ENCODE measurements at places on chromosomes 16 and 17. TPM values are rescaled to one million over a fixed set of nuclear protein-coding genes. Genes with fewer than 3 reads are reported as not detected.
A peak's percentile ranks its signal among the peaks of the same experiment; 100 is the strongest.

- peak; percentile 54 for DNase-seq
Measured at GRCh38 chr16:14672403-14672971, 21.6 kb downstream of the PLA2G10 start.

DNA sequence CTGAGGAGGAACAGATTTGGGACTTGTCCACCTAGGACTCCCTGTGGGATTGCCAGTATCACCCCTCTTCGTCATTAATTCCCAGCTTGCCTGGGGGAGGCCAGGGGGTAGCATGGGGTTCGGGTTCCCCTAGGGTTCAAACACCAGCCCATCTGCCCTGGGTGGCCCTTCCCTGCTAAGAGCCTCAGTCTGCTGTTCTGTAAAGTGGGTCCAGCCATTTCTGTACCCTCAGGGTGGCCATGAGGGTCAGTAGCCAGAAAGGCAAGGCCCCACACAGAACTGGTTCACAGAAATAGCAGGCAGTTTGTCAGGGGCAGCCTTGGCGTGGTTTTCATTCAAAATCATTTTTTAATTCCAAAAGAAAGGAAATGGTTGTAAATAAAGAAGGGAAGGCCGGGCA lies 62.9 kb downstream of the RAI1 start:
- no peak for DNase-seq

GRCh38 chr17:41523225-41523593 lies 4.5 kb upstream of the KRT15 start:
- DNase-seq, result no peak

GRCh38 chr16:67529582-67530012 lies 968 bp downstream of the RIPOR1 start:
- DNase-seq, result no peak

DNA sequence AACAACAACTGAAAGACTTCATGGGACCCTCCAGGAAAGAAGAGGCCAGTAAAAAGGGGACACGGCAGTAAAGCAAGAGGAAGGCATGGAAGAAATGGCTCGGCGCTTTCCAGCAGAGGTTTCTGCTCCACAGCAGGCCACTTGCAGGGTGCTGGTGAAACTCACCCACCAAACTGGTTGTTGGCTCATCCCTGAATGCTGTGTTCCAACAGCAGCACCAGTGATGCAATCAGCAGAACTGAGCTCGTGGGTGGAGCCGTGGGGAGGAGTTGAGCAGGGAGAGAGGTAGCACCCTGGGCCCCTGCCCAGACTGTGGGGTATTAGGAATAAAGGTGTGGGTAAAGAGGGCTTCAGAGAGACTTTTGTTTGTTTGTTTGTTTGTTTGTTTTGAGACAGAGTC lies 62.8 kb upstream of the ADCY9 start:
- DNase-seq, result no peak

- DNase-seq, result no peak
Measured at GRCh38 chr16:30786115-30786935, 680 bp downstream of the ZNF629 start.

- DNase-seq, result no peak
Measured at GRCh38 chr16:83799336-83799735, 8.4 kb upstream of the HSBP1 start.

GRCh38 chr17:45363498-45363897 lies 46.7 kb upstream of the MAP3K14 start:
- no peak for DNase-seq

DNA sequence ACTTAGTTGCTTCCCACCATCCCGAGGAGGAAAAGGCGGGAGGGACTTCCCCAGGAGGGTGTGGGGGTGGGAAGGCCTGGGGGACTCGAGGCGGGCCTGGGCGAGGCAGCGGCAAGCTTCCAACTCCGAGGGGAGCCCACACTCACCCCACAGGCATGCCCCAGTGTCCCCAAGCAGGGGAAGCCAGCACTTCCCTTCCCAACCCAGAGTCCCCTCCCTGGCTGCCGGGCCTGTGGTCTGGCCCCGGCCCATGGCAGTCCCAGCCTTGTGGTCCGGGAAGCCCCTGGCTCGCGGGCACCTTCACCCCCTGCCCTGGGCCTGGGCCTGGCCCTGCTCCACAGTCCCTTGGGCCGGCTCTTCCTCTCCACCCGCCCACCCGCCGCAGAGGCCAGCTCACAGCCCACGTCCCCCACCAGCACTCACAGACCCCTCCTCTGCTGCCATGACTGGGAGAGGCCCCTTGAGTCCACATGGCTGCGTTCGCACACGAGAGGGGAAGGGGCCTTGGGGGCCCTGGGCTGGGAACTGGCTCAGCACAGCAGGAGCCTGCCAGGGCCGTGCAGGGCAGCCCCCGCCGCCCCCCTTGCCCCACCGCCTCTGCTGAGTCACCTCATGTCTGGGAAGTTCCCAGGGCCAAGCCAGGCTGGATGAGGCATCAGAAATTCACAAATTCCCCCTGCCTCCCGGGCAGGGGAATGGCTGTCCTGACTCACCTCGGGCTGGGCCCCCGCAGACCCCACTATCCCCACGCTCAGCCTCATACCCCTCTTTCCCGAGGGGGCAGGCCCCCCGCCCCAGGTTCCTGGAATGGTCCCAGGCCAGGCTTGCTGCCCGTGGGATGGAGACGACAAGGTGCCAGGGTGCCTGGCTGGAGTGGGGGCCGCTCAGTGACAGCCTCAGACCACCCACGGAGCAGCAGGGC lies 27.8 kb downstream of the BAHCC1 start:
- DNase-seq, result no peak

DNA sequence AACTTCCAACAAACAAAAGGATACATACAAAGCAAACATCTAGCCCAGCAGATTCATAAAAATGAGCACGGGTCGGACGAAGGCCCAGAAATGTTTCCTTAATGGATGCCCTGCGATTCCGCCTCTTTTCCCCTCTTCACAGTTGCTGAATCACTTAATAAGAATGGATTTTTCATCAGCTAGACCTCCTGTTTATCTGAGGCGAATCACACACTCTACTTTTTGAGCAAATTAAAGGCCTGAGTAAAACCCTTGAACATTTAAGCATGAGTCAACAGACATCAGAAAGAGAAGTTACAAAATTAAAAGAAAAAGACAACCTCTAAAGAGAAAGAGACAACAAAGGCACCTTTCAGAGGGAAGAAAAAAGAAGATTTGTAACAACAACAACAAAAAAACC lies 44.7 kb downstream of the HS3ST3A1 start:
- DNase-seq, result no peak

GRCh38 chr16:54070789-54071343 lies 215.7 kb downstream of the IRX3 start:
- DNase-seq, result no peak

GRCh38 chr17:15289285-15290183 lies 24.4 kb upstream of the PMP22 start:
- DNase-seq, result no peak

- no peak for DNase-seq
Measured at GRCh38 chr17:31753011-31753410, 106.0 kb downstream of the COPRS start.

DNA sequence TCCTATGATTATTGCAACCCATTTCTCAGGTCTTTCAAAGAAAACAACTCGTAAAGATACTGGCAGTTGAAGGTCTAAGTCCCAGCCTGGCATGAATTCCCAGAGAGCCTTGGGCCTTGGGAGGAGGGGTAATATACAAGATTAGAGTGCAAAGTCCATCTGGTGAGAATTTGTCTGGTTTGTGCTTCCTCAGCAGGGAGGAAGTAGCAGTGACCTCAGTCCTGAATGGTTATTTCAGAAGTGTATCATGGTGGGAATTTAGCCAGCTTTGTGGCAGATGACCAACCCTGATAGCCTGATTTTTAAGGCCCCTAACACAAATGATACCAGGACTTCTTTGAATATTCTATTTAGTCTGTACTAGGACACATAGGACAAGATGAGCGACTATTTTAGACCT lies 151.2 kb upstream of the TBX2 start:
- DNase-seq, result no peak

GRCh38 chr17:17420082-17420481 lies 56.7 kb upstream of the MED9 start:
- no peak for DNase-seq

GRCh38 chr17:16989230-16989952 lies 17.5 kb upstream of the TNFRSF13B start:
- no peak for DNase-seq

GRCh38 chr17:43395165-43395564 lies 3.6 kb upstream of the ARL4D start:
- DNase-seq, result no peak

- no peak for DNase-seq
Measured at GRCh38 chr16:85334718-85335583, 222.7 kb upstream of the CIBAR2 start.

GRCh38 chr17:4118015-4118743 lies 24.7 kb downstream of the ZZEF1 start:
- DNase-seq, result no peak

DNA sequence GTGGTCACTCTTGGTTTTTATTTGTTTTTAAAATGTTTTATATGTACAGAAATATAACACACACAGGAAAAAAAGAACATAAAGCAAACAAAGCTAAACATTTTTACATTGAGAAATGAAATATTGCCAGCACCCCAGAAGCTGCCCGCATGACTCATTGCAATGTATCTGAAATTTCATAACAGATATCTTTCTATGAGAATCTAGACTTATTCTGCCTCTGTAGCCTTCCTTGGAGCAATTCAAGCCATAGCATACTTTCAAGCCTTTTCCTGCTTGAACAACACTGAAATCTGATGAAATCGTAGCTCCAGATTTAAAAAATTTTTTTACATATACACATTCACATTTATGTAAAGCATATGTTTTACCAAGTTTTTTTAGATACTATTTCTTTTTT lies 86.9 kb downstream of the RBBP6 start:
- DNase-seq, result no peak

- no peak for DNase-seq
Measured at GRCh38 chr17:81738801-81739393, 26.8 kb downstream of the SLC25A10 start.

DNA sequence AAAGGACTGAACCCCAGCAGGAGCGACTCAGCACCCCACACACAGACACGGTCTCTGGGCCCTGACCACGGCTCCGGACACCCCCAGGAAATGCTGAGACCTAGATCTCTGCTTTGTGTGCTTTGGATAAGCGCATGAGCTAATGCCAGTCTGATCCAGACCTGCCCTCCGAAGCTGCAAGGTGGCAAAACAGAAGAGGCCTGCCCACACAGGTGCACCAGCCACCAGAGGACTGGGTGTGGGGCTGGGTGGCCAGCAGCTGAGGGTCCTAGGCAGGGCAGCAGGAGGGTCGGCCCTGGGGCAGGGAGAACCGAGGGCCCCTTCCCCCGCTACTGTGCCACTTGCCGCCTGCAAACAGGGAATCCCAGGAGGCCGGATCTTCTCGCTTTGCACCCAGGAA lies 30.7 kb upstream of the EIF1 start:
- DNase-seq, result no peak

GRCh38 chr17:65542610-65543009 lies 18.8 kb downstream of the AXIN2 start:
- no peak for DNase-seq

DNA sequence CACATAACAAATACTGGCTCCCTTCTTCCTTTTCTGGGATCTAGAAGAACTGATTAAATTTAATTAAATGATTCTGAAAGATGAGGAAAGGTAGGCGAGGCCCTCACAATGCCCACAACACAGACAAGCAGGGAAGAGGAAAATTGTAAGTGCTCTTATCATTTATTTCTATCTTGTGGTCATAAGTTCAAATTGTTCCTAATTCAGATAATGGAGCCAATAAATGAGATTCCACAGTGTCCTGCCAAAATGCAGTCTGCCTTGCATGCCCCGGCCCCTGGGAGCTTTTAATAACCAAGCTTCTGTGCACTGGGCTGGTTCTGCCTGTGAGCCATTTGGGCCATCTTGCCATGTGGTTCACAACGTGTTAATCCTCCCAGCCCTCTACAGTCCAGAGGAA lies 97.0 kb downstream of the CMC2 start:
- no peak for DNase-seq

DNA sequence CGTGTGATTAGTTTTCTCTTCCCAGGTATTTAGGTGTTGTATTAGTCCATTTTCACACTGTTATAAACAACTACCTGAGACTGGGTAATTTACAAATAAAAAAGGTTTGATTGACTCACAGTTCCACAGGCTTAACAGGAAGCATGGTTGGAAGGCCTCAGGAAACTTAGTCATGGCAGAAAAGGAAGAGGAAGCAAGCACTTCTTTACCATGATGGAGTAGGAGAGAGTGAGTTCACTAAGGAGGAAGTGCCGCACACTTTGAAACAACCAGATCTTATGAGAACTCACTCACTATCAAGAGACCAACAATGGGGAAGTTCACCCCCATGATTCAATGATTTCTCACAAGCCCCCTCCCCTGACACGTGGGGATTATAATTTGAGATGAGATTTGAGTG lies 1343.7 kb upstream of the GOT2 start:
- DNase-seq, result no peak

DNA sequence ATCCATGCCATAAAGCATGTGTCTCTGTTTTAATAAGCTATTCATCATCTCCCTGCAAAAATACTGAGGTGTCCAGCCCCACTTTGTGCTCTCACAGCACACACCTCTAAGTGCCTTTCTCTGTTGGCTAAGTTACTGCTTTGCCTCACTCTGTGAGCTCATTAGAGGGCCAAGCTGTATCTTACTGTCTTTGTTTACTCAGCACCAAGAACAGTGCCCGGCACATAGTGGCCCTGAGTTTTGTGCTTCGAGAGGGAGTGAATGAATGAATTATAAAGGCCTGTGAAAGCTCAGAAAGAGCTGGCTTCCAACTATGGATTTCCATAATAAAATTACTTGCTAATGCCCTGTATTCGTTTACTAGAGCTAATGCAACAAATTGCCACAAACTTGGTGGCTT lies 50.2 kb upstream of the NOG start:
- DNase-seq, result no peak

DNA sequence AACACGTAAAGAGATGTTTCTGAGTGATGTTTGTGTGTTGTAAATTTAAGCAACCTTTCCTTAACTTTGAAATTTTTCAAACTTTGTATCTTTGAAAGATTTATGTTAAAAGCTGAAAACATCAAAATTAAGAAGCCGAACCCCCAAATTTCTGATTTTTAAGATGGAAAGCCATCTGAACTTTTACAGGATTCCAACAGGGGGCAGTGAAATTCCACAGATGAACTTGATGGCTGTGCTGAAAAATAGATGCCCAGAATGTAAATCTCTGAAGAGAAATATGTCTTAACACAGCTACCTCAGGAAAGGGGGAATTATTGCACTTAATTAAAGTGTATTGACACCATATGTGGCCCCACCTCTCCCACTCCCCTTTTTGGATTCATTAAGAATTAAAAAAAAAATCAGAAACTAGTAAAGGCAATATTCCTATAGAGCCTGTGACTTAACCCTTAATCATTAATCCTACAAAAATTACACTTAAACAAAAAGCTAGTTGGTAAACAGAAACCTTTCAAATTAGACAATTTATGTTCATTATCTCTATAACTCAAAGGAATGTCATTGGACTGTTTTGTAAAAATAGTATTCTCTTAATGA lies 597.9 kb downstream of the KCNJ2 start:
- no peak for DNase-seq

MFAP4 gene
- not detected for total RNA-seq

PLA2G10 gene
- total RNA-seq, result not detected

CRISPLD2 gene
- not detected for total RNA-seq

OSBPL7 gene
- total RNA-seq, result 47.8 TPM

GINS2 gene
- total RNA-seq, result 49.3 TPM

CD300E gene
- total RNA-seq, result not detected

IL21R gene
- 24.6 TPM for total RNA-seq

DNAAF8 gene
- not detected for total RNA-seq

GFAP gene
- total RNA-seq, result not detected

GPR139 gene
- not detected for total RNA-seq

OXLD1 gene
- 68.5 TPM for total RNA-seq

HS3ST2 gene
- not detected for total RNA-seq

ZNF213 gene
- total RNA-seq, result 12.3 TPM

MYH8 gene
- total RNA-seq, result not detected

FOXF1 gene
- not detected for total RNA-seq

KDM6B gene
- total RNA-seq, result 31.9 TPM

CX3CL1 gene
- total RNA-seq, result not detected

Measured in activated CD8-positive, alpha-beta memory T cell treated with anti-CD3 and anti-CD28 coated beads, Interleukin-2, amount 10 ng/mL, durations not matched to agents 7 days and 5 days (primary cell).